Activated CD8-positive, alpha-beta memory T cell treated with anti-CD3 and anti-CD28 coated beads, Interleukin-2, amount 10 ng/mL, durations not matched to agents 7 days and 5 days (primary cell): ENCODE measurements at places on chromosomes 11 and 22. TPM values are rescaled to one million over a fixed set of nuclear protein-coding genes. Genes with fewer than 3 reads are reported as not detected.

INPPL1 gene
- 152 TPM for total RNA-seq

POGLUT3 gene
- 27.5 TPM for total RNA-seq

SRSF8 gene
- 23.9 TPM for total RNA-seq

DNA sequence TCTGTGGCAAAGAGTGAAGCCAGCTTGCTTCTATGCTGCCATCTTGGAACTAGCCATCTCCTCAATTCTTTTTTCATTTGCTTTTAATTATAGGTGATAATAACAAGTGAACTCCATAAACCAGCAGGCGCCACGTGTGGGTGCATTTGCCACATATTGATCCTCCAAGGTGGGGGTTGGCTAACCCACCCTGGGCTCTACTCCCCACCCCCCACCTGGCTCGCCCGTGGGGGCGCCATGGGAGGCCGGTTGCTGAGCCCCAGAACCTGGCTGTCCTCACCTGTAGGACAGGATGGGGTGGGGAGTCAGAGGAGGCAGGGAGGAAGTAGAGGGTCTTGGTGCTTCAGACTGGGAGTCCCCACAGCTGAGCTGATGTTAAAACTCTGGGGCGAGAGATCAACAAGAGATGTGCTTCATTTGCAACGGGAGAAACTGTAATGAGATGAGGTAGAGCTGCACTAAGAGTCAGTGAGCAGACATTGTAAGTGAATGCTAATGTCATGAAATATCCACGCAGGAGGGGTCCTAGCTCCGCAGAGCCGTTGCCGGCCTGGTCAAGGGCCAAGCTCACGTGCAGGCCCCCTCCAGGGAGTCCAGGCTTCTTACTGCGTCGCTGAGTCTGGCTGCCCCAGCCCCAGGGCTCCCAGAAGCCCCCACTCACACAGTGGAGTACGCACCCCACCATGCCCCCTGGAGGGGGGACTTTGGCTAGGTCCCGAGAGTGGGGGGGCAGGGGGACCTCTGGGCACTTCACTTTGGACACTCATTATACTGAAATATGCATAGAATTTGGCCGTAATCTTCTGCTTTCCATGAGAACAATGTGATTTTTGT lies 59.4 kb downstream of the BRD1 start:
- no peak for DNase-seq

GRCh38 chr11:109377039-109377742 lies 44.8 kb upstream of the C11orf87 start:
- no peak for DNase-seq
